NCI-H2171 (cell line): ENCODE measurements at places on chromosomes 6 and 20.

GRCh38 chr6:18293076-18293904 lies 29.0 kb upstream of the DEK start:
- no peak for DNase-seq

DNA sequence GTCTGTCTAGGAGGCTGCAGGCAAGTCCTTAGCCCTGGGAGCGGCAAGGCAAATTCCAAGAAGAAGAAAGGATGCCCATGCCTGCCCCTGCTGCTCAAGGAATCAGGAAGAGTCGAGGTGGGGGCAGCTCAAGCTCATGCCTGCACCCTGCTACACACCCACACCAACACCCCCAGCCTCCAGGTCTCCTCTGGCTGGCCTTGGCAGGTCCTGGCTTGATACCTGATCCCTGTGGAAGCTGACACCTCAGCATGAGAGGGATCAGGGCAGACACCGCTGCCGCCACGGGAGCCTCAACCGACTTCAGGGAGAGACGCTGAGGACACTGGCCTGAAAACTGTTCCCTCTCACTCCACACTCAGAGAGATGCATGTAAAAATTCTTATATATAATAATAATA lies 35.5 kb upstream of the MAFB start:
- no peak for DNase-seq

GRCh38 chr20:57779401-57780003 lies 69.7 kb upstream of the PMEPA1 start:
- DNase-seq = no peak

DNA sequence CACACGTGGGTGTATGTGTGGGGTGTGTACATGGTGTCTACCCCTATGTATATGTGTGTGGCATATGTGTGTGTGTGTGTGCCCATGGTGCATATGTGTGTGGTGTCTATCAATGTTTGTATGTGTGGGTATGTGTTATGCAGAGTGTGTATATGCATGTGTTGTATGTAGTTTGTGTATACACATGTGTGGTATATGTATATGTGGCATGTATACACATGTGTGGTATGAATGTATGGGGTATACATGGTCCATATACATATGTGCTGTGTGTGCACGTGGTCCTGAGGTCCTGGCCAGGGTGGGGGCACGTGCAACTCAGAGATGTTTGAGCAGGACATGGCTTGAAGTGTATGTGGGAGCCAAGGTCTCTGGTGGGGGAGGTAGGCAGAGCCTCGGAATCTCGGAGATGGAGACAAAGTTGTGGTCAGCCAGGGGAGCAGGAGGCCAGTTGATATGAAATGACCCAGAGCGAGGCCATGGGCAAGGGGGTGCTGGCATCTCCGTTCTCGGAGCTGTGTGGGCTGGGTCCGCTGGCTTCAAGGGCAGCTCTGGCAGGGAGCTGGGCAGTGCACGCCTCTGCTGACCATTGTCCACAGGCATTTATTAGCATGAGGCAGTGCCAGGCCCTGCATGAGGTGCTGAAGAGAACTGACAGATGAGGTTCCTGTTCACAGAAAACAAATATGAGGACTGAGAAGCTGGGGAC lies 276.2 kb upstream of the CHD6 start:
- no peak for DNase-seq

DNA sequence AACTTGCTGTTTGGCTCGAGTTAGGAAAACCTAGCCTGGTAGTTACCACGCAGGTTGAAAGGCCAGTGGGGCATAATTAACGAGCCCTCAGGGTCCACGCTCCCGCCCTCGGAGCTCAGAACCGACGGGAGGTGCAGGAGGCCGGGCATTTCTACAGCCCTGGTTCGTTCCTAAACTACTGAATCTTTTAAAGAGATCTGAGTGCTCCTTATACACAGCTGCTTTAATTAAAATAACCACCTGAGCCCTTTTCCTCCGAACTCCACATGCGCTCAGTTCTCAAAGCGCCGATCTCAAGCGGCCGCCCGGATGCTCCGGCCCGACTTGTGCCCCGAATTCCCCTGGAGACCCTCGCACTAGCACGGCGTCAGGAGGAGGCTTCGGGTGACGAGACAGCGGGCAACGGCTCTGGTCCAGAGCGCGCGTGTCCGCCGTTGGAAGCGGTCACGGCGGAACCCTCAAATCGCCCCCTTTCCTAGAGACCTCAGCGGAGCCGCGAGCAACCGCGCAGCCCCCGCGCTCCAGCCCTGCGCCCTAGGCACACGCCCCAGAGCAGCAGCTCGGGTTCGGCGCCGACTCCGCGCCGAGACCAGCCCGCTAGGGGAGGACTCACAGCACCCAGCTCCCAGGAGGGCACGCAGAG lies 397 bp downstream of the WDR27 start:
- DNase-seq = no peak

DNA sequence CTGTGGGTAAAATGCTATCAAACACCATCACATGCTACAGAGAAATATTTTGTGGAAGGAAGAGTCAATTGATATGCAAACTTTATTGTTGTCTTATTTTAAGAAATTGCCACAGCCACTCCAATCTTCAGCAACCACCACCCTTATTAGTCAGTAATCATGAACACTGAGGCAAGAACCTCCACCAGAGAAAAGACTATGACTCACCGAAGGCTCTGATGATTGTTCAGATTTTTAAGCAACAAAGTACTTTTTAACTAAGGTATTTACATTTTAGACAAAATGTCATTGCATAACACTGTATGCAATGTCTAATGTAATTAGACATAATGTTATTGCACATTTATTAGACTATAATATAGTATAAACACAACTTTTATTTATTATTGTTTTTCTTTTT lies 26.2 kb upstream of the MMP24 start:
- DNase-seq = no peak
